ENCODE measurements at places on chromosomes 7 and 10. TPM values are rescaled to one million over a fixed set of nuclear protein-coding genes. Genes with fewer than 3 reads are reported as not detected.

The ZNF316 gene
- 16.2 TPM for total RNA-seq

The CCDC146 gene
- 13.5 TPM for total RNA-seq

The RSPH10B gene
- total RNA-seq = not detected

The TUBAL3 gene
- 0.11 TPM for total RNA-seq

The AUTS2 gene
- total RNA-seq = 5.2 TPM

The GDF2 gene
- total RNA-seq = not detected

All from Right ventricle myocardium superior (tissue), 1 donor.